ENCODE measurements at places on chromosomes 12 and 14.

- DNase-seq = no peak
These were observed 90.4 kb downstream of the PIWIL1 start for GRCh38 chr12:130428116-130428515.

- DNase-seq = no peak
These were observed 1080.3 kb downstream of the GALC start for GRCh38 chr14:86912709-86913108.

DNA sequence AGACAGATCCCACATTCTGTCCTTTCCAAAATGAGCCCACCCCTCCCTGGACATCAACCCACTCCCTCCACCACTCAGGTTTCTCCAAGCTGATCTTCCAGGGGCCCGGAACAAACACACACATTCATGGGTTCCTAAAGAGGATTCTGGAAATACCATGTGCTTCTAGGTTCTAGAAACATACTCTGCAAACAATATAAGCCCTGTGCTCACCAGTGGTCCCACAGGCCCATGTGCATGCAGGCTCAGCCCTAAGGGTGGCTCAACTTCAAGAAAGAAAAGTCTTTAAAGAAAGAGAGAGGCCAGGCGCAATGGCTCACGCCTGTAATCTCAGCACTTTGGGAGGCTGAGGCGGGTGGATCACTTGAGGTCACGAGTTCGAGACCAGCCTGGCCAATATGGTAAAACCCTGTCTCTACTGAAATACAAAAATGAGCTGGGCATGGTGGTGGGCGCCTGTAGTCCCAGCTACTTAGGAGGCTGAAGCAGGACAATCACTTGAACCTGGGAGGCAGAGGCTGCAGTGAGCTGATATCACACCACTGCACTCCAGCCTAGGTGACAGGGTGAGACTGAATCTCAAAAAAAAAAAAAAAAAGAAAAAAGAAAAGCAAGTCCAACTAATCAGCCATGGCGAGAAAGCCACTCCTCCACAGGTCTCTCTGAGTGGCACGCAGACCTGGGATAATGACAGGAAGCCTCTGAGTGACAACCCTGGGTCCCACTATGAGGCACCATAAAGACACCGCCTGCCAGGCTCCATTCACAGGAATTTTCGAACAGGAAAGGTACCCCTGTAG lies 59.5 kb upstream of the PNMA1 start:
- DNase-seq = no peak

GRCh38 chr12:41485203-41485602 lies 297.1 kb downstream of the PDZRN4 start:
- no peak for DNase-seq

- DNase-seq = no peak
These were observed 101.9 kb downstream of the SLC5A8 start for GRCh38 chr12:101108130-101108529.

All from GM10248 (cell line).